ENCODE measurements at places on chromosomes 1 and 21.

DNA sequence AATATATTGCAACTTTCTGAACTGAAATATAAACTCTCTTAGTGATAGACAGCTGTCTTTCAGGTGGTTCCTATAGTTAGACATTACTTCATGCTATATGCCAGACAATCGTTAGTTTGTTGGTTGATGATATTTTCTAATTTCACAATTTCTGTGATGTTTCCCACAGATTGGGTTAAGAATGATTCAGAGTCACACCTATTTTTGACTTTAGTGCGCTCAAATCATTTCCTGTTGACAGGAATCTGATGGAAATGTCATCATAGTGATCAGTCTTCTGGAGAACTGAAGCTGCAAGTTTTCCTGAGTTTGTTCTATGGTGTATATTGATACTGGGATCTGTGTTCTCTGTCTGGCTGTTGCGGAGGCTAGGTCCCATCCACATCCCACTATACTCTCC lies 119.7 kb downstream of the C1orf21 start:
- DNase-seq = no peak

DNA sequence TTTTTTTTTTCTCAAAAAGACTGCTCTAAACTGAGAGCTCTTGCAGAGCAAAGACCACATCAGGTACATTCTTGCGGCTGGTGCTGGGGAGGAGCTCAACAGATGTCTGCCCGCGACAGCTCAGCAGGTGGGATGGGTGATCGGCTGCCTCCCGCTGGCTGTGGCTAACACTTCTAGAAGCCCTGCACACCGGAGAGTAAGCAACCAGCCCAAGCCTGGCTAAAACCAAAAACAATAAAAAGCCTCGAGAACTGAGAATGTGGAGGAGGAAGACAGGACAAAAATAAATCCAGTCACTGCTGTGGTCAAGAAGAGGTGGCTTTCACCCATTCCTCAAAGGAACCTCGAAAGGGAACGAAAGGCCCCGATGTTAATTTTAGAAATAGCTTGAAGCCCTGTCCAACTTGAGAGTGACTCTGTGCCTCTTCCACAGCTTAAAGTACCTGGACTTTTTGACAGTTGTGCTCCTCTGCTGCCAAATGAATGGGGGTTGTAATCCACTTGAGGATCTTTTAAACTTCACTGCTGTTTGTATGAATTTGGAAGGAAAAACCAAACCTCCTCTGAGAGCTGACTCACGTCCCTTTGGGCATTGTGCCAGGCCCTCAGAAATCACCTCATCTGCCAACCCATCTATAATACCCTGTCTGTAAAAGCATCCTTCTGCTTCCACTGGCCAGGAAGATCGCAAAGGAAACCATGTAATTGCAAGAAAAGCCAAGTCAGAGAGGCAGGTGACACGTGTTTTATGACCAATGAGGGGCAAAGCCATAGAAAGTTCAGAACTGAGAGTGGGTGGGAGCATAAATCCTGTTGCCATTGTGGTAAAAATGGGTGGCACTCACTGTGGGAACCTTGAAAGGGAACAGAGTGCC lies 78.6 kb downstream of the KCNN3 start:
- no peak for DNase-seq

DNA sequence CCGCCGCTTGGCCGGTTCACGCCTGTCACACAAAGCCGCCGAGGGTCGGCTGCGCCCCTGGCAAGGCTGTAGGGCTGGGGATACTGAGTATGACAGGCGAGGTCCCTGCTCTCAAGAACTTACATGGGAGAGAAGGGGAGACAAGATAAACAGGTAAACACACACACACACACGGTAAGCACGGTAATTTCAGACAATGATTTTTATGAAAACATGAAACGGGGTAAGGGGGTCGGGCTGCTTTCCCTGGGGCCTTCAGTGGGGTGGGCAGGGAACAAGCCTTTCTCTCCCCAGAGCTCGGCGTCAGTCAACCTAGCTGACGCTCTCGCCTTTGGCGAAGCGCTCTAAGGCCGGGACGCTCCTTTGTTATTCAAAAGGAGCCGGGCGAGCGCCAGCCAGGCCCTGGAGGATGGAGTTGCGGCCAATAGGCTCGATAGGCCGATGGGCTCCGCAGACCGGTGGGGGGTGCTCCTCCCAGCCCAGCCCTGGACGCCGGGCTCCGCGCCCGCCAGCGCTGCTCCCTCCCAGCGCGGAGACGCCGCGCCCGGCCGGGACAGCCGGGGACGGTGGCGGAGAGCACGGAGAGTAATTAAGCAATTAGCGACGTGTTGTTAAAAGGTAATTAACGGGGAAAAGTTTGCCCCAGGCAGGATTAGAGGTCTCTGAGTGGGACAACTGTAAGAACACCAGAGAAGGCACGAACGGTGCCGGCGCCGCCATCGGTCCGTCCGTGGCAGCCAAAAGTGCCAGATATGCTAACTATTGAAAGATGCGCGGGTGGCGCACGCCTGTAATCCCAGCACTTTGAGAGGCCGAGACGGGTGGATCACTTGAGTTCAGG lies 950 bp upstream of the INKA2 start:
- no peak for DNase-seq

- no peak for DNase-seq
Measured at GRCh38 chr1:46333300-46334029, 7.1 kb upstream of the NSUN4 start.

GRCh38 chr1:238406098-238406860 lies 515.6 kb upstream of the ZP4 start:
- DNase-seq = no peak

GRCh38 chr1:229699613-229700267 lies 73.7 kb downstream of the URB2 start:
- no peak for DNase-seq

GRCh38 chr21:25952306-25952705 lies 217.5 kb downstream of the GABPA start:
- no peak for DNase-seq

Data from activated naive CD4-positive, alpha-beta T cell (primary cell).